ENCODE measurements at places on chromosomes 13 and 19.

GRCh38 chr13:30042272-30042671 is 191.9 kb upstream of the UBL3 start:
- no peak for DNase-seq

- no peak for DNase-seq
Observed at GRCh38 chr19:23718802-23719201, 31.8 kb upstream of the ZNF675 start.

GRCh38 chr19:30886222-30886621 is 463.0 kb downstream of the TSHZ3 start:
- DNase-seq, result no peak

DNA sequence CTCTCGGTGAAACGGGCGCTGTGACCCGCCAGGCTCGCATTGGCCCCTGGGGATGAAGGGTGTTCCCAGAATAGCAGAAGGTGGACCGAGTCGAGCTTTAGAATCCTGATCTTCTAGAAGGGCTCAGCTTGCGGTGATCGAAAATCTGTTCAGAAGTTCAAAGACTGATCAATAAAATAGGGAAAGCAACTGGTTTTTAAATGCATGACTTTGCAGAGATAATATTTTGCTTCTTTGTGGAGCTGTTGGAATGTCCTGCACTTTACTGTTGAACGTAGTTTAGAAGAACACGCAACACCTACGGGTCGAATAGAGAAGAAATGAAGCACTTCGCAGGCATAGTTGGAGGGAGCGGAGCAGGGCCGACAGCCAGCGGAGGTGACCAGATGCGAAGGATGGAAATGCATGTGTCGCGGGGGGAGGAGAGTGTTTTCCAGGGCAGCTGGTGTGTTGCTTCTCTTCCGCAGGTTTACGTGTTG is 766 bp downstream of the CEBPG start:
- DNase-seq, result no peak

GRCh38 chr13:94332359-94333096 is 147.0 kb downstream of the DCT start:
- DNase-seq, result no peak

DNA sequence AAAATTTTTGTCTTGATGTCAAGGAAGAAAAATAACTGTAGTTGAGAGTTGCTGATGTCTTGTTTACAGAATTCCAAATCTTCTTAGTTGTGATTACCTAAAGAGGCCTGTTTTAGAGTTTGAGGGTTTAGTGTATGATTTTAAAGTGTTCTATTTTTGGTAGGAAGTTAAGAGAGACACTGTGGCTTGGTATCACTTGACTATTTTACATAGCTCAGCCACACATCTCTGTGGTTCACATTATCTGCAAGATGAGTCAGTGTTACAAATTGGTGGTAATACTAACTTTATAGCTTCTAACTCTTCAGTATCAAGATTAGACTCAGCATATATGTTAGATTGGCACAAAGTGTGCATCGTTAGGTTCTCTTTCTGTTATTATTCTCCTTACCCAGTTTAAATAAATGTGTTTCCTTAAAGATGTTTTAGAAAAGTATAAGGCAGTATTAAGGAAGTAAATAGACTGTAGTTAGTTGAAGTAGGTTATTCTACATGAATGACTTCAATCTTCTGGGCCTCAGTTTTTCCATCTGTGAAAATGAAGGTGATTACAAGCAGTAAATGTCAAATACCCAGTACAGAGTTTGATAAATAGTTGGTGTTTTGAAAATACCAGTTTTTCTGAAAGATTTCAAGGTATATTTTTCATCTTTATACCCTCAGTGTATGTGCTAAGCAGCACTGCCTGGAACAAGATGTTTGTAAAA is 33.4 kb downstream of the COG6 start:
- peak; percentile 35 for DNase-seq

DNA sequence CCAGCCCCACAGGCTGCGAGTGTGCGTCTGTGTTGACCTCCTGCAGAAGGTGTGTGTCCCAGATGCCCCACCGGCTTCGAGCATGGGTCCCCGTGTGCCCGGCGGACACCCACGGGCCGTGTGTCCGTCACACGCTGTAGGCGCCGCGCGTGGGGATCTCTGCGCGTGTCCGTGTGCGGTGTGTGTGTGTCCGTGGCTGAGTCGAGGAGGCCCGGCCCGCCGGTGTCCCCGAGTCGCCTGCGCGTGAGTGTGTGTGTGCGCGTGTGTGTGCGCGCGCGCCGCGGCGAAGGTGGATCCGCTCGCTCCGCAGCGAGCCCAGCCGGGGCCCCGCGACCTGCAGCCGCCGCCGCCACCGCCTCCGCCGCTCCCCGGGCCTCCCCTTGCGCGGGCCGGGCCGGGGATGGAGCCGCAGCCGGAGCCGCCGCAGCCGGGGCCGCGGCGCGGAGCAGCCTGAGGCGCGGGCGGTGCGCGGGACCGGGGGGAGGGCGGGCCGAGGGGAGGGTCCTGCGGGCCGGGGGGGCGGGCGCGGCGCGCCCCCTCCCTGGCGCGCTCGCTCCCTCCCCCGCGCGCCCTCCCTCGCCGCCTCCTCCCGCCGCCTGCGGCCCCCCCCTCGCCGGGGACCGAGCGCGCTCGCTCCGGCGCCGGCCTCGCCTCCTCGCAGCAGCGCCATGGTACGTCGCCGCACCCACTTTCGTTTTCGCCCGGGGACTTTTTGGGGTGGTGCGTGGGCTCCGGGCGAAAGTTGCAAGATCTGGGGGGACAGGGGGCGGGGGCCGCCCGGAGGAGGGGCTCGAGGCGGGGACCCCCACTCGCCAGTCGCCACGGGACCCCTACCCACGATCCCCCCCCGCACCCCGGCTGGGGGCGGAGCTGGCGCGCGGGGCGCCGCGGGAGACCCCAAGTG is 7.1 kb upstream of the NFIC start:
- DNase-seq, result peak; percentile 59

DNA sequence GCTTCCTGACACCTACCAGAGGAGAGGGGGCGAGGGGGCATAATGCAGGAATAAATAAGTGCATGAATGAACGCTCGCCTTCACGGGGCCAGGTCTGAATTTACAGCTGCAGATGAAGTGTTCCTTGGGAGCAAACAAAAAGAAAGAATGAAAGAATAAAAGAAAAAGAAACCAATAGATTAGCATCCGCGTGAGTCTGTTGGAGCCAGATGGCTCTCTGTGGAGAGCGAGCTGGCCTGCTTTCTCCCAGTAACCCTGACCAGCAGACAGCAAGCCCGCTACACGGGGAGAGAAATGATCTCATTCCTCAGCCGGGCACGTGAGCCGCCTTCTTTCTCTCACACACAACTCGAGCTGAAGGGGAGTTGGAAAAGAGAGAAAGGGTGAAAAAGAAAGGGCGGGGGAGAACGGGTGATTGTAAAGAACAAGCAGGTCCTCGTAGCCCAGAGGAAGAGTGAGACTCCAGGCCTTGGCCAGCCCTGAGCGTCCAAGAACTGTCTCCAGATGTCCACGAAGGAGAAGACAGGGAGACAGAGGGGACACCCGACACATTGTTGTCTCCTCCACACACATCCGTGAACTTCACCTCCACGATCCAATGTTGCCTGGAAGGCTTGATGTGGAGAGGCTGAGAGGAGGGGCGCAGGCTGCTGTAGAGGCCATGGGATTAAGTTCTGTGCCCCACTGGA is 81.4 kb downstream of the RNASEH2B start:
- peak; percentile 31 for DNase-seq

DNA sequence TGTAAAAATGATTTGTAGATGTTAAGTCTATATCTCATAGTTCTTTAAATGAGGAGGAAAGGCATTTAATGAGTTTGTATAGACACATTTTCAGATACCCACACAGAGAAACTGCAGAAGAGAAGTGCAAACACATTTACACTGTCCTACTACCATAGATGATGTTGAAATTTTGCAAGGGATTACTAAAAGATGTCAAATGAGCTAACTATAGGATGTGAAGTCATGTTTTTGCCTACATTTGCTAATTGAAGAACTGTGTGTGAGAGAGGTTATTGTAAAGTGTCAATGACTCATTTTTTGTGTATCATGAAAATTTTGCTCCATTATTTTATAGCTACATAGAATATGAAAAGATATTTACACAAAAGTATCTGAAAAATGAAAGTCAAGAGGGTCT is 178.9 kb downstream of the ITGBL1 start:
- no peak for DNase-seq

DNA sequence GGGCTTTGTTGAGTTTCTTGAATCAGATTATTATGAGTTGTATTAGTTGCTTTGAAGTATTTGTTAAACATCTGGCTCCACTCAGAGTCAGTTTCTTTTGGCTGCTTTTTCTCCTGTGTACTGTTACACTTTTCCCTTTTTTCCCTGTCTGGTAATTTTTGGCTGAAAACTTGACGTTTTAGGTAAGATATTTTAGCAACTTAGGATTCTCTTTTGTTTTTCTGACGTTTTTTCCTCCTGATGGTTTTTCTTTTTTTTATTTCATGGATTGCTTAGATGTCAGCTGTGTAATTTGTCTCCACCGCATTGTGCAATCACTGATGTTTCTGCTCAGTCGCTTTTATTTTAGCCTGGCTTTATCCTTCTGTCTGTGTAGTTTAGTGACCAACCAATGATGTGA is 20.7 kb downstream of the RFC3 start:
- DNase-seq, result peak; percentile 4

DNA sequence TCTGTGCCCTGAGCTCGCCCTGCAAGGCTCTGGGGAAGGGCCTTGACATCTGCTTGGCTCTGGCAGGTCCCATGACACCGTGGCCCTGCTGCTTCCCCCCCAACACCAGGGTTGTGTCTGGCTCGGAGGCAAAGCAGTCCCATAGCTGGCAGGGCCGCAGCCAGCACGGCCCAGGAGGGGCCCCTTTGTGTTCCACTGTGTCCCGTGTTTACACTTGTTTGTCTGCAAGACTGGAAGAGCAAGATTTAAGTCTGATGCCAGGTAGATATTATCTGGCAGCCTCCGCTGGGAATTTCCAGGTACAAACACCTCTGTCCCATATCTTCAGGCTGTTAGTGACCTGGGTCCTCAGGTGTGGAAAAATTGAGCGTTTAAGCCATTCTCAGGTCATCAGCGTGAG is 44.3 kb downstream of the MCF2L start:
- no peak for DNase-seq

- no peak for DNase-seq
Observed at GRCh38 chr19:5360003-5360780, 19.6 kb upstream of the PTPRS start.

DNA sequence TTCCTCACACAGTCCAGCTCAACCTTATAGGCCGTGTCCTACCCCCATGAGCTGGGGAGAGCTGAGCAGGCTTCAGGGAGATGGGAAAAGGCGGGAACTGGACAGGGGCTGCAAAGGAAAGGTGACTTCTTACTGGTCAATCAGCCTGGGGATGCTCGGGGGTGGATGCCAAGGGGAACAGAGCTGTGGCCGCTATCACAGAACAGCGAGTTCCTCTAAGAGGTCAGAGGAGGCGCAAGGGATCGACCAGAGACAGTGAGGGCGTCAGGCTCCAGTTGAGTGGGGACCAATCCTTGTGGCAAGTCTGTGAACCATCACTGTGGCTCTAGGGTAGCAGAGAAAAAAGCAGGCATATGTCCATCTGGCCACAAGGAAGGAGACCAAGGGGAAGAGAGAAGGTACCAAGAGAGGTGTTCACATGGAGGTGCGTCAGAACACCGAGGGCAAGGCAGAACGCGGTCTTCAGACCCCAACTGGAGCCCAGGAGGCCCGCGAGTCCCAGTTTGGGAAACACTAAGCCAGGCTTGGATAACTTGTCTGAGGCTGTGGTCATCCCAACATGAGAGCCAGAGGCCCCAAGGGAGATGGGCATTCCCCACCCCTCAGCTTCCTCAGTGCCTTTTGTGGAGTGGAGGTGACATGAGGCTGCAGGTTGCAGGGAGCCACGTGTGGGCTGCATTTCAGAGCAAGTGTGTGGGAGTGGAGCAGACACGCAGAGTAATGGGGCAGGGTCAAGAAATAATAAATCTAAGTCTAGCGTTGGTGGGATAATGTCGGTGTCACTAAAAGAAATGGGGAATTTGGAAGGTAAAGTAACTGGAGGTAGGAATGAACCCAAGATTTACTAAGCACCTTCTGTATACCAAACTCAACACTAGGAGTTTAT is 3.9 kb downstream of the F10 start:
- DNase-seq, result no peak

- DNase-seq, result no peak
Observed at GRCh38 chr13:44302233-44302632, 71.4 kb upstream of the SERP2 start.

DNA sequence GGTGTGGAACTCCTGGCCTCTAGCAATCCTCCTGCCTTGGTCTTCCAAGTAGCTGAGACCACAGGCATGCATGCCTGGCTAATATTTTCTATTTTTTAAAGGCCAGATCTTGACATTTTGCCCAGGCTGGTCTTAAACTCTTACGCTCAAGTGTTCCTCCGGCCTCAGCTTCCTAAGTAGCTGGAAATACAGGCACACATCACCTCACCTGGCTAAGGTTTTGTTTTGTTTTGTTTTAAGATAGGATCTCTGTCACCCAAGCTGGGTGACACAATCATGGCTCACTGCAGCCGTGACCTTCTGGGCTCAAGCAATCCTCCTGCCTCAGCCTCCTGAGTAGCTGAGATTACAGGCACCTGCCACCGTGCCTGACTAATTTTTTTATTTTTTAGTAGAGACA is 5.5 kb upstream of the RLN3 start:
- no peak for DNase-seq

DNA sequence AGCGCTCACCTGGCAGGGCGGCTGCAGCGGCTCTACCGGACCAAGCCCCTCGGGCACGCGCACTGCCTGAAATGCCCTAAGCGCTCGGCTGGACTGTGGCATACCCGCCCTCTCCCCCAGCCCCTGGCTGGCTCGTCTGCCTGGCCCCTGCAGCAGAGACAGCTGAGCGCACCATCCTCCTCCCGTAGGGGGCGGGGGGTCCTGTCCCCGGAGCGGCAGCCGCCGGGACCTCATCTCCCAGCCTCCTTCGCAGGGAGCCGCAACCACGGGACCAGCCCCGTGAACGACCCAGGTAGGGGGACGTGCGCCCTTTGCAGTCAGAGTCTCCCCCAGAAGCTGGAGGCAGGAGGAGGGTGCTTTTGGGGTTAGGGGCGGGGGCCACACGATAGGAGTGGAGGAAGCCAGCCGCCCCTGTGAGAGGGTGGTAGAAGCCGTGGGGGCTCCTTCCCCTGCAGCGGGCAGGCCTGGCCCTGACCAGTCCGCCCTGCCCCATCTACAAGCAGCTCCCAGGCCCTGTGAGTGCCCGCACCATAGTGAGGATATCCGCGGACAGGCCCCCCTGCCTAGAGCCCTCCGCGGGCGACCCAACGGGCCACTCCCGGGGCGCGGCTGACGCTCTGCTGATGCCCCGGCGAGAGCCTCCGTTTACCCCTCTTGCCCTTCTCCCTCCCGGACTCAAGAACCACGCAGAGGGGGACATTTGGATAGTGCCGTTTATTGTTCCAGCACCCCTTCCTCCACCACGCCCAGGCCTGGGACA is 34.2 kb downstream of the ZNF787 start:
- no peak for DNase-seq

GRCh38 chr13:92952161-92952560 is 274.4 kb upstream of the GPC6 start:
- DNase-seq, result no peak

Data from fibroblast of skin of right quadriceps (primary cell).